ENCODE measurements at places on chromosomes 3 and 15. TPM values are rescaled to one million over a fixed set of nuclear protein-coding genes. Genes with fewer than 3 reads are reported as not detected.

- no peak for DNase-seq
Observed at GRCh38 chr3:2650746-2651145, 459.4 kb downstream of the IL5RA start.

NR2F2 gene
- not detected for total RNA-seq

ZIC1 gene
- not detected for total RNA-seq

CGNL1 gene
- not detected for total RNA-seq

C3orf62 gene
- 4.3 TPM for total RNA-seq

DNA sequence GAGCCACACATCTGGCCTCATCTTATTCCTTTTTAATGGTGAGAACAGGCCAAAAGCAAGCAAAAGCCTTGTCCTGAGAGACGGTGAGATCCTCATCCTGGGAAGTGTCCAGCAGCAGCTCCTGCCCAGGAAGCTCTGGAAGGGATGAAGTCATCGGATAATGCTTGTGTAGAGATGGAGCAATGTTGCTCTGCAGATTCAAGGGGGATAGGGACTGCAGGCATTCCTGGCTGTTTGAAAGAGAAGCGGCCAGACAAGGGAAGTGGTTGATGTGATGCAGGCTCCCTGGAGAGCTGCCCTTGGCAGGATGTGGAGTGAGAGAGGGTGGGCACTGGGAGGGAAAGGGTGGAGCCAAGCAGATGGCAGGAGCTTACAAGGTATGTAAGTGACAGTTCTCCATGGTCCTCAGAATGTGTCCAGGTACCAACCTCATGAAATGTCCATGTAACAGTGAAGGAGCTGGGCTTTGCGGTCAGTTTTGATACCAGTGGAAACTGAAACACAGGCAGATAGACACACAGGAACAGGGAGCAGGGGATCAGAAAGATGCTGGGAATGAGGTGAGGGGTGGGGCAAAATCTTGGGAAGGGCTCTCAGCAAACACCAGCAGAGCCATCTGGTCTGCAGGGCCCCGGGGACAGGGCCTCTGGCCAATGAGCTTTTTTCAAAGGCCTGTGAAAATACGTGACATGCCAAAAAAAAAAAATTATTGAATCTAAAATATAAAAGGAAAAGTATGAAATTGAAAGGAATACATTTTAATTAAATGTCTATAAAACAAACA, 32.2 kb upstream of the LACTB start:
- DNase-seq, result no peak

GRCh38 chr3:19539518-19540392, 391.4 kb downstream of the KCNH8 start:
- no peak for DNase-seq

CA12 gene
- total RNA-seq, result 0.95 TPM

GRCh38 chr15:95659656-95660055, 670.8 kb upstream of the NR2F2 start:
- DNase-seq, result no peak

DNA sequence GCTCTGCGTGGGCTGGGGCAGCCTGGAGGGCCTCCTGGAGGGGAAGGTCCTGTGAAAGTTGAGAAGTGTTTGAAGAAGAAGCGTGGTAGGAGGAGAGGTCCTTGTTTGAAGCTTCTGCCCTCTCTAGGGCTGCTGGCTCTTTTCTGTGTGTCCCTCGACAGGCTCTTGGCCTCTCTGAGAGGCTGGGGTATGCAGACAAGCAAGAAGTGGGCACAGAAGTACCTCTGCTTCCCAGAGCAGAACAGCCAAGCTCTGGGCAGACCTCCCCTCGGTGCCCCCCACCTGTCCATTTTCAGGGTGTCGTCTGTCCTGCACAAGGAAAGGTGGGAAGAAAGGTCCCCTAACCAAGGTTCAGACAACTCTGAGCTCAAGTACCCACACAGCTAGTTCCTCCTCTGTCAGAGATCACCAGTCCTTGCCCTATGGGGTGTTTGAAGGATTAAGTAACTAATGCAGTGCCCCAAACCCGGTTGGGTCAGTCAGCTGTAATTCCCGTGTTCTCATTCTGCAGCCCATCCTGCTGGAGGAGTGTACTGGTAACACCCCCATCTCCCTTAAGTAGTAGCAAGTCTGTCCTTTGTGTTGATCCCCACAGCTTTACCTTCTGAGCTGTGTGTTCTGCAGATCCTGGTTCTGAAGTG, 6.3 kb downstream of the CSK start:
- DNase-seq, result no peak

GRCh38 chr3:19688767-19689166, 245.2 kb downstream of the EFHB start:
- DNase-seq, result no peak

DNA sequence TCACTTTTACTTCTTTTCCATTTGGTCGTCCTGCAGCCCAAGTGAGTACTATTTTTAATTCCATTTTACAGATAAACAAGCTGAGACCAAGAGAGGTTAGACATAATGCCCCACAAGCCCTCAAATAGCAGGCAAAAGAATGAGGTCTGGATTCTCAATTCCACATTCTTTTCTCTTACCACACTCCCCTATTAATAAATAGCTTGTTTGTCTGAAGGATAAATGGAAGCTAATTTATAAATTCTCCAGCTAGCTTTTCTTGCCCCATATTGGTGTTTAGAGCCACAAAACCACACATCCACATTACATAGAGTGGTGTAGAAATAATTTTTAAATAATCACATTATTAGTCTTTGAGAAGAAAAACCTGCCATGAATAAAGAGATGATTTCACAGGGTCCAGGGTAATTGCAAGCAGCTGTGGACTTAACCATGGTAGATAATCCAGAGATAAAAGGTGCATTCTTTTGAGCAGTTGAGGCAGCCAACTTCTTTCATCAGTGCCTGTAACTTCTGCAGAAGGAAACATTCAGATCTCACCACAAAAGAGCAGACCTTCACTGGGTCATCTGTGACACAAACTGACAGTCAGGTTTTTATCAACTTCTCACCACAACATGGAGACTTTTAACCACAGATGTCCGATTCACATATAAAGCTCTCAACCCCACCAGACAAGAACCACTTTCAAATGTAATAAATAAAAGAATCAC, 313.4 kb upstream of the STT3B start:
- DNase-seq, result no peak

GRCh38 chr3:196499061-196499460, 4.5 kb downstream of the RNF168 start:
- DNase-seq, result no peak

- DNase-seq, result no peak
Observed at GRCh38 chr15:85116066-85116465, 134.4 kb downstream of the PDE8A start.

- DNase-seq, result no peak
Observed at GRCh38 chr3:10957976-10958749, 34.4 kb upstream of the SLC6A1 start.

MDFIC2 gene
- not detected for total RNA-seq

CCR1 gene
- 0.19 TPM for total RNA-seq

GRCh38 chr3:179348325-179349013, 960 bp downstream of the MFN1 start:
- DNase-seq, result no peak

DNA sequence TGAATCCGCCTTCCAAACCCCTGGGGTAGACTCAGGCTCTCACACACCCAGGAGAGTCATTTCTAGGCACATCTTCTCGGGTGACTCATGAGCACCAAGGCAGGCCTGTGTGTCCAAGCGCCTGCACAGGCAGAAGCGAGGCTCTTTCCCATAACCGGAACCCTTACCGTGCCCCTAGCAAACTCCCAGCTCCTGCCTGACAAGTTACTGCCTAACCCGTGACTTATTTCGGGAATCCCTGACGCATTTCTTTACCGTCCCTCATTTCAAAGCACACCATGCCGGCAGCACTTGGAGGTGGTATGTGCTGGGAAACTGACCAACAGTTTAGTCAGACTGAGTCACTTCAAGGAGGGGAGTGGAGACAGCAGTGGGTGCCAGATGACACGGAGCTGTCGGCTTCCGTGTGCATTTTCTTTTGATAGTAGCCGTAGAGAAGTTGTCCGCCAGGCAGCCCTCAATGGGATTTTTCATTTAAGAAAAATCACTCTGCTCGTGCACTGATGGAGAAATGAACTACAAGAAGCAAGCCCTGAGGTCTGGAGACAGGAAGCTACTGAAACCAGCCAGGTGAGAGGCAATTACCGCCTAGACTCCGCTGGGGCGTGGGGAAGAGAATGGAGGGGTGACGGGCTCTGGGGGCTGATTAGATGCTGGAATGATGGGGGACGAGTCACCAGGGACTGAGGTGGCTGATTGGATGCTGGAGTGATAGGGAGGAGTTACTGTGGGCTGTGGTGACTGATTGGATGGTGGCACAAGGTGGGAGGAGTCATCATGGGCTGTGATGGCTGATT, 17.3 kb upstream of the HRH1 start:
- DNase-seq, result no peak

- DNase-seq, result peak; percentile 30
Observed at GRCh38 chr3:127407026-127407939, 119.4 kb upstream of the PRR20G start.

GRCh38 chr3:183871541-183871940, 13.1 kb downstream of the PARL start:
- DNase-seq, result no peak

LTK gene
- total RNA-seq, result 0.51 TPM
